Lung microvascular endothelial cell (primary cell): ENCODE measurements at places on chromosomes 2 and 18.
A peak's percentile ranks its signal among the peaks of the same experiment; 100 is the strongest.

GRCh38 chr2:191560411-191560980 lies 117.4 kb upstream of the NABP1 start:
- no peak for DNase-seq

DNA sequence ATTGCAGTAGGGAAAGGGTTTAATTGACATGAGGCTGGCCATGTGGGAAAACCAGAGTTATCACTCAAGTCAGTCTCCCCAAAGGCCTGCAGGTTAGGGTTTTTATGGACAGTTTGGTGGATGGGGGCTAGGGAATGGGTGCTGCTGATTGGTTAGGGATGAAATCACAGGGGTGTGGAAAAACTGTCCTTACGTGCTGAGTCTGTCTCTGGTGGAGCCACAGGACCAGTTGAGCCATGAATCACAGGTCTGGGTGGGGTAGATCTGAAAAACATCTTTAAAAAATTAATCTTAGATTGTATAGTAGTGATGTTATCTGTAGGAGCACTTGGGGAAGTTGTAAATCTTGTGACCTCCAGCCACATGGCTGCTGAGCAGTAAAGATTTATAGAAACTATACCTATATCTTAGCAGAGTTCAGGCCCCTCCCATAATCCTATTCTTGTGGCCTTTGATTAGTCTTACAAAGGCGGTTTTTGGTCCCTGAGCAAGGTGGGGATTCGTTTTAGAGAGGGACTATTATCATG lies 139.6 kb downstream of the COMMD1 start:
- DNase-seq: no peak

DNA sequence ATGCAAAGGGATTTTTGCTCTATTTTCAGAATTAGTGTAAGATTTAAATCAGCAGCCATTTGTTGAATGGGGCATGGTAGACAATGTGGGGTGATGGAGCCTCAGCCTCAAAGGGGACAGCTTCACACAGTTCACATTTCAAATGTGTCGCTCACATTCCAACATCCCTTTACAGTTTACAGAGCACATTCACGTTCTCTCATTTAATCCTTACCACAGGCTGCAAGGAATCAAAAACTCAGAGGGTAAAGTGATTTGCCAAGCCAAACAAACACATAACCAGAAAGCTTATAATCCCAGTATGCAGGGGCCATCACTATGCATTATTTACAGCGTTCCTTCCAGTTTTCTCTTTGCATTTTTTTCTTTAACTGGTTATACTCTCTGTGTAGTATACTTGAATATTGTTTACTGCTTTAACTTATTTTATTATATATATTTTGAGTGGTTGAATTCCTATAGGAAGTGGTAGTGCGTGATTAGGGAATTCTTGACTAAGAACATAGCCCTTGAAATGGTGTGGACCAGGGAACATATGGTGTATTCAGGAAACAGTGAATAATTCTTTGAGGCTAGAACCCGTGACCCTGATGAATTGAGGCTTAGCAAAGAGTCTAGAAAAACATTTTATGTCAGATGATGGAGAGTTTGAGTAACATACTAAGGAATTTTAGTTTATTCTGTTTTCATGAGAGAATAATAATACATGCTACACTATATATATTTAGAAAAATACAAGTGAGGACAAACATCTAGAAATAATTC lies 18.1 kb upstream of the TAF1B start:
- no peak for DNase-seq

DNA sequence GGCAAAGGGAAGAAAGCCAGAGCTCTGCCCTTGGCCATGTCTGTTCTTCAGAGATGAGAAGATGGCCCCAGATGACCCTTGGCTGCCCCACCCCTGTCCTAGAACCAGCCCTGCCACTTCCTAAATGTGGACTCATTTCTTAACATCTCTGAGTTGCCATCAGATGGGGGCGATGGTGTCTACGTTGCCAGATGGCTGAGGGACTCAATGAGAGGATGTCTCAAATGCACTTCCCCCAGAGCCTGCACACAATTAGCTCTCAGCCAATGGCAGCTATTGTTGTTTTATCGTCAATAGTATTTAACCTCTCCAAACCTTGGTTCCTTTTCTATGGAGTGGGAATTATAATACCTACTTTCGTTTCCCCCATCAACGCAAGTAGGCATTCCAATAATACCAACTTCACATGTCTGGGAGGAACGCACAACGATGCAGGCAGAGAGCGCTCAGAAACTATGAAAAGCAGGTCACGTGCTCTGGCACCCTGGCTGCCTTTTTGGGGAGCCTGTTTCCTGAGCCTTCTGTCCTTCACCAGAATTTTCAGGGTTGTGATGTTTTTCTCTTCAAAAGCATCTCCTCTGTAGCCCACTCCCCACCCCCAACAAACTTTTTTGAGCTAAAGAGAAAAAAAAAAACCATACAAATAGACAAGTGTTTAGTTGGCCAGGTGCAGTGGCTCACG lies 100.3 kb downstream of the MCFD2 start:
- peak; percentile 25 for DNase-seq

GRCh38 chr2:145106293-145106692 lies 586.4 kb upstream of the ZEB2 start:
- no peak for DNase-seq

DNA sequence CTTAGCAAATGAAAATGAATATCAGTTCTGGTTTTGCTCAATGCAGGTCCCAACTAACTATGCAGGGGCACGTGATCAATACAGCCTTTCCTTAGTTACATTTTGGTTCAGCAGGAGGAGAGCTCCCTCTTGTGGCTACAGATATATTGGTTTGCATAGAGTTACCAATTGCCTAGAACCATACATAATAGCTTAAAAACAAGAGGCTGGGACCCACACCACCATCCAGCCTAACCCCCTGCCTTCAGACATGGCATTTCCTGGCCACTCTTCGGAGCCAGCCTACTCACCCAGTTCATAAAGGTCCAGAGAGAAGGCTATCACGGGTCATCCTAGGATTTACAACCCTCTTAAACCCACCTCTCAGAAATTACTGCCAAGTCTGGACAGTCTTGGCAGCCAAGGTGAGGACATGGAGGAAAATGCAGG lies 10.5 kb downstream of the CCDC93 start:
- DNase-seq: peak; percentile 88

- no peak for DNase-seq
Measured at GRCh38 chr2:43931293-43931692, 64.5 kb downstream of the LRPPRC start.

- no peak for DNase-seq
Measured at GRCh38 chr2:237575869-237576862, 9.8 kb downstream of the PRLH start.
